ENCODE measurements at places on chromosomes 3 and 15.

DNA sequence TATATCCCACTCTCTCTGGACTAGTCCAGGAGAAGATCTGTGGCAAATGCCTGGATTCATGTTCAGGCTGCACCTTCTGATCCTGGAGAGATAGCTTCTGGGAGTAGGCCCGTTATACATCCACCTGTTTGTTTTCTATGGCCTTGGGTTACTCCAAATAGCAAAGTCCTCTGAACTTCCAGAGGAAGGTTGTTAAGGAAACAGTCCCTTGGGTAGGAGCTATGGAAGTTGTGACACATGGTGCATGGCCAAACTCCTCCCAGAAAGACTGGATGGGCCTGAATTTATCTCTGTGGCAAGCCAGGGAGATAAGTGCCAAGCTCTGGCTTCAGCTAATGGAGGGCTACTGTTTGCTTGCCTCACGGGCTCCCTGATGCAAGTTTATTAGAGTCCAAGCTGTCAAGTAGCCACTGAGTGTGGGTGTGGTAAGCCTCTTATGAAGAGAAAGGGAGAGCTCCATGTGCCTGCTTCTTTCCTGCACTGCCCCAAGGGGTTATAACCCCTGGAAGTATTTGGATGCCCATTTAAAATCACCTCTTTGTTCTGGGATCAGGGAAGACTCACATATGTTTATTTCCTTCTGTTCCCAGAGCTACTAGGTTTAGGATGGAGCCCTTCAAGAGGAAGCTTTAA, 328.7 kb upstream of the ATP11B start:
- DNase-seq = no peak

GRCh38 chr3:144773350-144773749, 801.7 kb downstream of the DIPK2A start:
- DNase-seq = no peak

- no peak for DNase-seq
Measured at GRCh38 chr3:146625186-146625775, 20.1 kb upstream of the PLSCR5 start.

DNA sequence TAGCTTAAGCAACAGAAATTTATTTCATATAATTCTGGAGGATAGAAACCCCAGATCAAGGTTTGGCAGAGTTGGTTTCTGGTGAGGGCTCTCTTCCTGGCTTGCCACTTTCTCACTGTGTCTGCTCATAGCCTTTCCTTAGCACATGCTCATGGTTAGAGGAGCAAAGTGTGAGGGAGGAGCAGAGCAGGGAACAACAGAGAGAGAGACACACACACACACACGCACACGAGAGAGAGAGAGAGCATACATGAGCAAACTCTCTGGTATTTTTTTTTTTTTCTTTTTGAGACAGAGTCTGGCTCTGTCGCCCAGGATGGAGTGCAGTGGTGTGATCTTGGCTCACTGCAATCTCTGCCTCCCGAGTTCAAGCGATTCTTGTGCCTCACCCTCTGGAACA, 36.8 kb upstream of the ZDHHC23 start:
- no peak for DNase-seq

GRCh38 chr3:156535798-156536197, 19.1 kb downstream of the SSR3 start:
- no peak for DNase-seq

- DNase-seq = no peak
Measured at GRCh38 chr3:1346386-1346785, 253.6 kb downstream of the CNTN6 start.

DNA sequence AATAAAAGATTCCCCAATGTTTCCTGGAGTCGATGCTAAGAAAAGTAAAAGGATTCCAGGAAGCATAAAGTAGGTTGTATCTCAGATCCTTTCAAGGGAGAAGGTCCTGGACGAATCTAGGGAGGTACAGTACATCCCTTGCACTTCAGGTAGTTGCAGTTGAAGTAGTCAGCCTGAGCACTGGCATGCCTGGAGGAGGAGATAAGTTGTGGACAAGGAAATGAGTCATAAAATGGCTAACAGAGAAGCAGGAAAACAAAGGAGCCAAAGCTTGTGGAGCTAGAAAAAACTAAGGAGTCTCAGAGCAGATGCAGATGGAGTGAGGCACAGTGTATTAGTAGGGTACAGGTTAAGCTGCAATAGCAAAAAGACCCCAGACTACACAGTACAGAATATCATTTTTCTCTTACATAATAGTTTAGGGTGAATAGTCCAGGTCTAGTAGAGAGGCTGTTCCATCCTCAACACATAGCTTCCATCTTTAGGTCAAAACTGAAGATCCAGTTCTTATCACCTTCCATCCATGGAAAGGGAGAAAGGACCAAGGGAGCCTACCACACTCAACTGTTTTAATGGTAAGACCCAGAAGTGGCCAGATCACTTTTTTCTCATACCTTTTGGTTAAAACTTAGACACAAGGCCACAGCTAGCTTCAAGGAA, 41.3 kb downstream of the COL6A5 start:
- DNase-seq = no peak

DNA sequence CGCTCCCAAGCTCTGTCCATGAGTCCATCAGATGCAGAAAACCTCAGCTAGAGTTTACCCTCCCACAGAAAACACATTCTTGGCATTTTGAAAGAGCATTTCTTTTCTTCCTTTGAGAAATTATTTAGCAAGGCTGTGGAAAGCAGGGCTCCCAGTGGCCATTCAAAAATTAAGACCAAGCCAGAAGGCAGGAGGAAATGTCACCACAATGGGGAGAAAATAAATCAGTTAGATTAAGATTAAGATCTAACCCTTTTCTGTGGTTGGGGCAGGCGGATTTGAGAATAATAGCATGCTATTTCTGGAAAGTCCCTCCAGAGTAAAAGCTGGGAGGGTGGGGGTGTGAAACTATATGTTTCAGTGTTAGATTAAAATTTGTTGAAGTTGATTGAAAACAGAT, 20.2 kb downstream of the LRIG1 start:
- no peak for DNase-seq

DNA sequence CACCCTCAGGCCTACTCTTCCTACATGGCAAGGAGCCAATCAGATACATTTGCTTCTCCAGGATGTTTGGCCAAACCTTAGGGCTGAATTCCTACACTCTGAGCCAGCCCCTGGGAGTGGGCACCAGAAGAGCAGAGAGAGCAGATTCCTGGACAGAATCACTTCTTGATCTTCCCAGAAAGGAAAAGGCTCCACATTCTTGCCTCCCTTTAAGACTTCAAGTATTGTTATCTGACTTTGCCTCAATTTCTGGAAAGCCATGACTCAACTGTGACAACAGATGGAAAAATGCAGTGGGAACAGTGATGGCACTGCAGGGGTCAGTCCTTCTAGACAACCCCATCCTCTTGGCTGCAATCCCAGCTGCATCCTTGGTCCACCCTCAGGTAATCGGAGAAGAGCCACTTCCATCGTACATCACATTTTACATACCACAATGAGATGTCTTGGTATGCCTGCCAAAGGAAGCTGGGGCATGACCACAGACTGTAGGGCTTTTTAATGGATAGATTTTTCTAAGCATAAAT, 21.0 kb downstream of the SLCO2A1 start:
- DNase-seq = no peak

DNA sequence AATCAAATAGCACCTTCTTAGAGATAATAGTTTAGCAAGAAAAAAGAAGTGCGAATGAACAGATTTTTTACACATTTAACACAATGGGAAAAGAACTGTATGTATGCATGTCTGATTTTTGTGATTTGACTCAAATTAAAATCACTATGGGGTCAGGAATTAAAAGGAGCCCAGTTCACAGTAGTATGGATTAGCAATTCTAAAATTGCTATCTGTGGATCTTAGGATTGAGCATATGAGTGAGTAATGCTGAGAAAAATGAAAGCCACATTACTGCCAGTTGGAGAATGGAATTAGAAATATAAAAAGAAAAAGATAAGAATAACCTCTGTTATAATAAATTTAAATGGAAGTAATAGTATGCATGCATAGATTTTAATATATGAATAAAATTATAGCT, 386.8 kb upstream of the PLSCR5 start:
- DNase-seq = no peak

GRCh38 chr3:192409838-192410683, 317.3 kb downstream of the FGF12 start:
- DNase-seq = peak; percentile 59

- no peak for DNase-seq
Measured at GRCh38 chr15:33191591-33191990, 2.9 kb downstream of the FMN1 start.

DNA sequence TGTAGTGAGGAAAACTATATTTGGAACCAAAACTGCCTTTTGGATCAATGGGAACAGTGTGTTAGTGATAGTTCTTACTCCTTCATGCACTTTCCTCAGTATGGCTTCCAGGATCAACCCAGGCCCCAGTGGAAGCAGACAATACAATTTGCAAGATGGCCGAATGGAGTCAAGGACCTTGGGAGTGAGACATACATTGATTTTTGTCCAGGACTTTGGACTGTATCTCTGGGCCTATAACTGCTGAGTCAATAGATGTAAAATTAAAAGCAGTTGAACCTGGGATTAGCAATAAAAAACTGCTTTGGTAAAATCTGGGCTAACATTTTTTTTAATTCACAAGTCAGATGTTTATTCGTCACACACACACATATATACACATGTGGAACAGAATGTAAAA, 1.8 kb downstream of the ARRDC4 start:
- no peak for DNase-seq

- no peak for DNase-seq
Measured at GRCh38 chr15:88651971-88652370, 13.2 kb downstream of the ISG20 start.

GRCh38 chr15:48566668-48567067, 78.8 kb downstream of the FBN1 start:
- DNase-seq = no peak

DNA sequence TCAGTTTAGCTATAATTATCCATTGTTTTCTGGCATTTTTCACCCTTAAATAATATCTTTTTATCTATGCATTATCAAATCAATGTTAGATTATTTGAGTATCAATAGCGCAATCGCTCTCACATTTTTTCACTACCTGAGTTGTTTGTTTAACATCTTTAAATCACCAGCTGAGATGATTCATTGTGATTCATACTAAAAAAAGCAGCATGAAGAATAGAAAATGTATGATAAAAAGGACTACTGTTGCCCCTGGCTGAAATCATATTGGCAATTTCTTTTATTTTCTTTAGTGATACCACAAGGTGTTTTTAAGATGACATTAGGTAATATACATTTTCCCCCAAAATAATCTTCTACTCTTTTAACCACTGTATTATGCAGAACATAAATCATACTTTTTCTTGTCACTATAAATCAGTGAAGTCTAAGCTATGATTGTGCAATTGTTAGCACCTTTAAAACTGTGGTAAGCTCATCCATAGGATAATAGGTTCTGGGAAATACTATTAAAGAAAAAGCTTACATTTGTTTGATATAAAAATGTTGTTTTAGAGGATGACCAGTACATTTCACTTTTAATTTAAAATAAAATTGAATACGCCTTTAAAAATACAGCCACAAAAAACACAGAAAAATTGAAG, 889.1 kb downstream of the NAALADL2 start:
- DNase-seq = no peak

DNA sequence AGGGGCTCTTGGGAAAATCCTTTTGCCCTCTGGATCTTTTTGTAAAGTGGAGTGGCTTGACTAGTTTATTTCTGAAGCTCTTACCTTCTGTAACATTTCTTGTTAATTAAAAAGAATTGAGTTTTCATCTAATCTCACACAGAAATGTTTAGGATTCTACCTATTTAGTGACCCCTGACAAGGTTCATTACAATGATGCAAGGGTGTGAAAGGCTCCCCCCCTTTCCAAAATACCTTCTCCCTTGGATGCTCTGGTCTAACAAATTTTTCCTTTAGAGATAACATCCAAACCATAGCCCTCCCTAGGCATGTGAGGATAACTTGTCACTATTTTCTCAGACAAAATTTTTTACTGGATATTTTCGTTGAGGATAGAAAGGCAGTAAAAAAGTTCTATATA, 223.9 kb downstream of the THRB start:
- no peak for DNase-seq

DNA sequence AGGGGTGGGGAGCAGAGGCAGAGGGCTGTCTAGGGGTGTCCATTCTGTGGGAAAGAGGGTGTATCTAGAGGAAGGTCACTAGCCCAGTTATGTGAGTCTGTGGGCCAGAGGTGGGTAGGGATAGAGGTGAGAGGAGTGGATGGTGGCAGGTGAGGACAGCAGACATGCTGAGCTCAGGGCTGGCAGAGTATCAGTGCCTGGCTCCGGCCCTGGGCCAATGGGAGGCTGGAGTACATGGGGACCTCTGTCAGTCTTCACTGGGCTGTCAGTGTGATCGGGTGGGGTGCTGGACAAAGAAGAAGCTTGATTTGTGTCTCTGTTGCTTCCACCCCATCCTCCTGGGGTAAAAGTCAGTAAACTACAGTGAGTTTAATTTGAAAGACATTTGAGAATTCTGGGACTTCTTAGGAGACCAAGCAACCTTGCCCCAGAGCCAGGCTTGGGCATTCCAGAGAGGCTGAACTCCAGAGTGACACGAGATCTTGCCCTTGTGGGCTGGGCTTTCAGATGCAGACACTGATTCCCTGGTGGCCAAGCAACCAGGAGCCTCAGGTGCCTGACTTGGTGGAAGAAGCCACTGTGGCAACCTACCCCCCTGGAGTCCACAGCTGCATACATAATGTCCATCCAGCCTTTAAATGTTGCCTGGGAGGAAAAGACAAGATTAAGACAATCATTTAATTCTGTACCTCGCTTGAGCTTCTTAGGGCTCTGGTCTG, 60.7 kb downstream of the EXOG start:
- no peak for DNase-seq

DNA sequence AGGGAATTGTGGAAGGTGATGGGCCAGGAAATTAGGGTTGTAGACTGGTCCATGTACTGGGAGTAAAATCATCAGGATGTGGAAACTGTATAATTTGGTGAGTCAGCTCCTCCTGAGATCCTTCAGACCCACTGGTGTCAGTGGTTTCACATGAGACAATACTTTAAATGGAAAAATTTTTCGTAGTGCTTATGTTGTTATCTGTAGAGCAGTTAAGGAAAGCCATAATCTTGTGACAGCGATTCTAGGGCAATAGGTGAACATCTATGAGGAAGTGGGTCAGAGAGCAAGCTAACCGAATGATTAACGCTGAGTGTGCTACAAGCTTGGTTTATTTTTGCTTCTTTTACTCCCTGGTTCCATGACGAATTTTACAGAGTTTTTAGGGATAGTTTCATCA, 200.6 kb downstream of the CADM2 start:
- DNase-seq = no peak

DNA sequence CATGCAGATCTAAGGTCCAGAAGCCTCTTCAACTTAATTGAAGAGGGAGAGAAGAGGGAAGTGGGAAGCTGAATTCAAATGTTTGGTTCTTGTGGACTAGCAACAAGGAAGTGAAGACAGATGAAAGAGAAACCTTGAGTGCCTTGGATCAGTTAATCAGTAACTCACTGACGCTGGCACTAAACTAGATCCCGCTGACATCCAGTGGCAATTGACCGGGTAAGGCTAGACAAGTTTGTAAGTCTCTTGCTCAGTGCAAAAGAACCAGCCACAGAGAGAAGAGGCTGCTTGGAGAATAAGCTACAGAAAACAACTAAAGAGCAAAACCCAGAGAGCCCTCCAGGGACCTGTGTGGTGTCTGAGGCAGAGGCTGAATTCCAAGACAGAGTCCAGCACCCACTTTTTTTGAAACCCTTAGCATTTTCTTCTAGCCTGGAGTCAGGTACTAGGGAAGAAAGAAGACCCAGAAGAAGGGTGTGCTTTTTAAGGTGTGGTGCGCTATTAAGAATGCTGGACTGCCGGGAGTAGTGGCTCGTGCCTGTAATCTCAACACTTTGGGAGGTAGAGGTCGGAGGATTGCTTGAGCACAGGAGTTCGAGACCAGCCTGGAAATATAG, 6.9 kb downstream of the PLCH1 start:
- peak; percentile 58 for DNase-seq
